ENCODE measurements at places on chromosomes 7 and 10. TPM values are rescaled to one million over a fixed set of nuclear protein-coding genes. Genes with fewer than 3 reads are reported as not detected.

SEMA4G gene
- 8.5 TPM for total RNA-seq

NPY4R2 gene
- not detected for total RNA-seq

TAS2R39 gene
- total RNA-seq = not detected

RFC2 gene
- 26.7 TPM for total RNA-seq

TWIST1 gene
- 11.3 TPM for total RNA-seq
